GM04503 (cell line): ENCODE measurements at places on chromosomes 1 and 21.

DNA sequence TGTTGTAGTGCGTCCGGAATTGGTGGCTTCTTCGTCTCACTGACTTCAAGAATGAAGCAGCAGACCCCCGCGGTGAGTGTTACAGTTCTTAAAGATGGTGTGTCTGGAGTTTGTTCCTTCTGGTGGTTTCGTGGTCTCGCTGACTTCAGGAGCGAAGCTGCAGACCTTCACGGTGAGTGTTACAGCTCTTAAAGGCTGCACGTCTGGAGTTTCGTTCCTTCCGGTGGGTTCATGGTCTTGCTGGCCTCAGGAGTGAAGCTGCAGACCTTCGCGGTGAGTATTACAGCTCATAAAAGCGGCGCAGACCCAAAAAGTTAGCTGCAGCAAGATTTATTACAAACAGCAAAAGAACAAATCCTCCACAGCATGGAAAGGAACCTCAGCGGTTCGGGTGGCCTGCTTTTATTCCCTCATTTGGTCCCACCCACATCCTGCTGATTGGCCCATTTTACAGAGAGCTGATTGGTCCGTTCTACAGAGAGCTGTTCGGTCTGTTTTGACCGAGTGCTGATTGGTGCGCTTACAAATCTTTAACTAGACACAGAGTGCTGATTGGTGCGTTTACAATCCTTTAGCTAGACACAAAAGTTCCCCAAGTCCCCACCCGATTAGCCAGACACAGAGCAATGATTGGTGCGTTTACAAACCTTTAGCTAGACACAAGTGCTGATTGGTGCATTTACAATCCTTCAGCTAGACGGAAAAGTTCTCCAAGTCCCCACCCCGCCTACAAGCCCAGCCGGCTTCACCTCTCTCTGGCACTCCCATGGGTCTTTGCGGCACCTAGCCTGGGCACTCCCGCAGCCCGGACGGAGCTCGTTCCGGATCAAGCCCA lies 49.6 kb upstream of the KRTAP19-8 start:
- DNase-seq: no peak

DNA sequence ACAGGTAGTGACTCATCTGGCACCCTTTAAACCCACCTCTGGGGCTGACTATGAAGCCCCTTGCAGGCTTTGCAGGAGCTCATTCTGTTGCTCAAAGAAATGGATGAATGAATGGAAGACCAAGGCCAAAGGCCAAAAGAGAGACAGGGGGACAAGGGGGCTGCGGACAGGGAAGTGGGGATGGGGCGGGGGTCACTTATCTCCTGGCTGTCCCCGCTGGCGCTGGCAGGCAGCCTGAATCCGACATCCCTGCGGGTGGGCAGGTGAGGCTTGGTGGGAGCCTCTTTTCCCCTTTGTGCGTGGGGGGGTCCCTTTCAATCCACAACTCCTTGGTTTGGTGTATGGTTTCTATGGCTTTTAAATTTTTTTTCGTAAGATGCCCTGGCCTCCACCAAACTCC lies 239.6 kb upstream of the C1orf174 start:
- DNase-seq: no peak

DNA sequence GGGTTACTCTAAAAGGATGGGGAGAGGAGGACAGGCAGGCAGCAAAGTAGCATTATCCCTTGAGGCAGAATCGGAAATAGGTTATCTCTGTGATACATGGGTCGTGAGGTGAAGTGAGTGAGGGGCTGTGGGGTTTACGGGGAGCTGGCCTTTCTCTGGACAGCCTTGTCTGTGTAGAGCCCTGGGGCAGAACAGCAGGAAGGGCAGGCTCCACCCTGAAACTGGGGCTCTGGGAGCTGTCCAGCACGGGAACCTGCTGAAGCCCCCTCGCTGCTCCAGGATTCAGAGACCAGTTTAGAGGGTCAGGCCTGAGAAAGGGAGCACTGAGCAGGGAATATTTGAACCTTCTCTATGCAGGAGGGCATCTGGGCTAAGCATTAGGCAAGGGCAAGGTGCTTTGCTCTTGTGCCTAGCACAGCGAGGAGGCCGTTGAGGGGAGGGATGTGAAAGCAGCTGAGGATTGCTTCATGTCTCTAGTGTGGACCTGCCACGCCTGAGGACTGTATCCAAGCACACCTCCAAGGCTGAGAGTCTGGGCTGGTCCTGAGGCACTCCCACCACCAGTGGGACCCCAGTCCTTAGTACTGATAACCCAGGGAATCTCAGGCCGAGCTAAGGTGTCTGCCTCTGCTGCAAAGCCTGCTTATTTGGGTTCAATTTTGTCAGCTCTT lies 55.8 kb downstream of the NAV1 start:
- DNase-seq: no peak

DNA sequence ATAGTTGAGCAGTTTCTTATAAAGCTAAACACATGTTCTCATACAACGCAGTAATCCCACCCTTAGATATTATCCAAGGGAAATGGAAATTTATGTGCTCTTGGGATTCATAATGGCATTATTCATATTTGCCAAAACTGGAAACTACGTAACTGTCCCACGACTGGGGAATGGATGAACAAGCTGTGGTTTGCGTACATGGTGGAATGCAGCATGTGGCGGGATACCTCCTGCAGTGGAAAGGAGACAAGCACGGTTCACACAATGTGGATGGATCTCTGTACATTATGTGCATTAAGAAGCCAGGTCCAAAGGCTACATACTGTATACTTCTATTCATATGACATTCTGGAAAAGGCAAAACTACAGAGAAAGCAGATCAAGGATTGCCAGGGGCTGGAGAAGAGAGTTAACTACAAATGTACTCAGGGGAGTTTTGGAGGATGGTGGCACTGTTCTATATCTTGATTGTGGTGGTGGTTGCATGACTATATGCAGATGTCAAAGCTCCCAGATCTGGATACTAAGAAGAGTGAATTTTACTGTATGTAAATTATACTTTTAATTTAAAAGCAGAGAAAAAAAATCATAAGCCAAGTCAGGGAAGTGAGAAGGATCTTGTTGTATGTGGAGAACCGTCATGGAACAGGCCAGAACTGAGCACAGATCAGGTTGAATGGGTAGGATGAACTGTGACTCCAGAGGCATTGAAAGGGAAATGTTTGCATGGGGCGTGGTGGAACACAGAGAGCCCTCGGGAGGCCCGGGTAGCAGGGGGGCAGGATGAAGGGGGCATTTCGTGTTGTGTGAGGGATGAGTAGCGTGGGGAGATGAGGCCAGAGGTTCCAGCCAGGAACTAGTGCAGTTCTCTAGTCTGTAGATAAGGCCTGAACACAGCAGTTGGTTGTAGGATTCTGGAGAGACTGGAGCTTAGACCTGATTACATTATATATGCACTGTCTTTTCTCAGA lies 90.7 kb downstream of the GALNT2 start:
- no peak for DNase-seq

- DNase-seq: no peak
Measured at GRCh38 chr1:108182959-108183700, 17.0 kb downstream of the SLC25A24 start.

DNA sequence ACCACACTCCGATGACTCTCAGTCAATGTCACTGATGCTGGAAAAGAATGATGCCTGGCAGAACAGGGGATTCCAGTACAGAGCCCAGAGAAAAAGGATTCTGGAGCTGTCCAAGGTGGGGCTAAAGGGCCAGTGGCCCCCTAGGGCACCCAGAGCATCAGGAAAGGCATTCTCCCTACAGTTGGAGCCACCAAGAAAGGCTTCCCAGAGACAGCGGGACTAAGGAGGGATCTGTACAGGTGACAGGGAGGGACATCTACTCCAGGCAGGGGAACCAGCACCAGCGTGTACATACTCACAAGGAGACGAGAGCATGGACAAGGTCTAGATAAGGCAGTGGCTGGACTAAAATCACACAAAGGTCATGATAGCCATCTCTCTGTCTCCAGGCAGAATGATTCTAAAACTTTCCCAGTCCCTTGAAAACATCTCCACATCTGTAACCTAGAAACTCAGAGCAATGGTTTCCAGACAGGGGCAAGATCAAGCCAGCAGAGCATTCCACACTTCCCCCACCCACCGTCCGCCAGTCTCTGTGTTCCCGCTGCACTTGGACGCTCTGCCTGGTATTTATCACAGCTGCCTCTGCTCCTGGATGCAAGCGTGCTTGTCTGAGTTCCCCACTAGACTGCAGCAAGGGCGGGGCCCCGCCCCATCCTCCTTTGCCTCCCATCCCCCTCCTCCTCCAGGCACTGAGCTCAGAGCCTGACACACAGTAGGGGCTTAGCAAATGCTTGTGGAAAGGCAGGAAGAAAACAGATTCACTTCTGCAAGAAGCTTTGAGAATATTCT lies 111.6 kb upstream of the ZC3H12A start:
- DNase-seq: no peak

DNA sequence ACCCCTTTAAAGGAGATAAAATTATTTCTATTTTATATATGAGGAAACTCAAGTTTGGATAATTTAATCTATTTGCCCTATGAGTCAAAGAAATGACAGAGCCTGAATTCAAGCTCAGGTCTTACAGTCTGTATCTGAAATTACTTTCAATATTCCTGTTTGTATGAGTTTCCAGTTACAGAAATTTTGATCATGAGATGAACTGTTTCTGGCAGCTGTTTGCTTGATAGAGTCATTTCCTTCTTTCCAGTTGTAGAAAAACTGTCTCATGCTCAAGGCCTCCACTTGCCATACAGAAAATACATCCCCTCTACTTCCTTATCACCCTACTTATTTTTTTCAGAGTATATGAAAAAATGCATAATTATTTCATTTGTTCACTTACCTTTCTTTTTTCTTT lies 87.6 kb downstream of the PTPRC start:
- no peak for DNase-seq

DNA sequence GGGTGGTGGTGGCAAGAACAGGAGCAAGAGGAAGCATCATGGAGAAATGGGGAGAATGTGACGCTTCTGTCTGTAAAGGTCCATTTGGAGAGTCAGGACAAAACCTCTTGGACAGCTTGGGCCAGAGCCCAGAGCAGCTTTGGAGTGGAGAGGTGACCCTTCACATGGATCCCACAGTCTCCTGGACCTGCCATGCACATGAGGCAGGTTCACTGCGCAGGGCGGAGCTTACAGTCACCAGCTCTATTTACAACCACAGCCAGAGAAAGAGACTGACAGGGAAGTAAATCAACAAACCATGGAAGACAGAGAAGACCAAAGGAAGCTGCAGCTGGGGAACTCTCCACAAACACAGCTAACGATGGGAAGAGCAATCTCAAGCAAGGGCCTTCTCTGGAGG lies 828 bp upstream of the RGS8 start:
- DNase-seq: no peak

- no peak for DNase-seq
Measured at GRCh38 chr21:14120091-14120734, 90.5 kb downstream of the LIPI start.

GRCh38 chr1:203342192-203342940 lies 8.6 kb downstream of the FMOD start:
- no peak for DNase-seq

GRCh38 chr1:9417695-9418094 lies 121.6 kb upstream of the SLC25A33 start:
- DNase-seq: no peak

DNA sequence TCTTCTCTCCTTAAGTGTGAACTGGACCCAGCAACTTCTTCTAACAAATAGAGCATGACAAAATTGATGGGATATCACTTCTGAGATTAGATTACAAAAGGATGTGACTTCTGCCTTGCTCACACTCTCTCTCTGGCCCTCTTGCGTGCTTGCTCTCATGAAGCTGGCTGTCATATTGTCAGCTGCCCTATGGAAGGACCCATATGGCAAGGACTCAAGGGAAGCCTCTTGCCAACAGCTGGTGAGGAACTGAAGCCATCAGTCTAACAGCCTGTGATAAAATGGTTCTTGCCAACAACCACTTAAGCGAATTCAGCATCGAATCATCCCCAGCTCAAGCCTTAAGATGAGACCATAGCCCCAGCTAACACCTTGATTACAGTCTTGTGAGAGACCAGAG lies 4.8 kb upstream of the TLR5 start:
- no peak for DNase-seq

DNA sequence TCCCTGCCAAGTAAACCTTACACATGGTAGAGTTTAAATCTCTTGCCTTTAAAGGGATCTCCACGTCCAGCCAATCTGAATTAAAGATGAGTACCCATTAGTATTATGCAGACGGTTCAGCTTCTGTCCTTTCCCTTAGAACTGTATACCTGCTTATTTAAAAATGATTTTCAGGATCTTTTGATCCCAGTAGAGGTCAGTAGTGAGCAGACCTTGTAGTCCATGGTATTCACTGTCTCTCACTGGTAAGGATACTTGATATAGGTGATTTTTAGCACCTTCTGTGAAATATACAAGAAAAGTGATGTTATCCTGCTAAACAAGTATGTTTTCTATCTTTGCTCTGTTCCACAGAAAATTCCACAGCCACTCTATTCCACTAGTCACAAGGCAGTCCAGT lies 1211.6 kb upstream of the ADGRL4 start:
- no peak for DNase-seq

DNA sequence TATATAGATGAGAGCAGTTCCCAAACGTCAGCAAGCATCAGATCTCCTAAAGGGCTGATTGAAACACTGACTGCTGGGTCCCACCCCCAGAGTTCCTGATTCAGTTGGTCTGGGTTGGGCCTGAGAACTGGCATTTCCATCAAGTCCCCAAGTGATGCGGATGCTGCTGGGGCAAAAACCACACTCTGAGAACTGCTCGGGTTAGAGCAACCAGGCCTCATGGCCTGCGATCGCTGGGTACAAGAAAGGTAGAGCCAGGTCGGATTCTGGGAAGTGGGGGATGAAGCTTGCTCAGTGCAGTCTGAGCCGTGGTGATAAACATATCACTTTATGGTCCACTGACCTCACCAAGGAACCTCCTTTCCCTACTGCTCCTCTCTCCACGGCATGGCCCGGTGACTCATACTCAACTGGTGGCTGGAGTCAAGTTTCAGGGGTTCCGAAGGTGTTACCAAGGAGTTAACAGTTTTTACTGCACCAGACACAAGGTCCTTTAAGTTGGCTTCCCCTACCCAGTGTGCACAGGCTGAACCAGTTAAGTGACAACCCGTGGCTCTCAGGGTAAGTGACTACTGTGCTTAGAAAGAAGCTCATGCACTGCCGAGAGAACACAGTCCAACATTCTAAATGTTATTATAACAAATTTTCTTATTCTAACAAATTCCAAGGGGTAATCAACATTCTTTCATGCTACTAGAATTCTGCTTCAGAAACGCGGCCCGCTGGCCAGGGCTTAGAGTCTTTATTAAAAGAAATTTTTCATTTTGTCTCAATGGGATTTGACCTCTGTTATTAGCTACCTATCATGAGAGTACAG lies 153.5 kb downstream of the TGFBR3 start:
- no peak for DNase-seq

GRCh38 chr1:91015794-91016550 lies 5.9 kb downstream of the ZNF644 start:
- DNase-seq: no peak
